T follicular helper cell (primary cell): ENCODE measurements at places on chromosomes 2 and 18.

- no peak for DNase-seq
Measured at GRCh38 chr2:85755122-85756027, 1.6 kb downstream of the ATOH8 start.

GRCh38 chr18:73594749-73595148 is 552.9 kb downstream of the FBXO15 start:
- DNase-seq = no peak

GRCh38 chr2:25844089-25844488 is 34.2 kb downstream of the ASXL2 start:
- no peak for DNase-seq

- no peak for DNase-seq
Measured at GRCh38 chr2:132951008-132951714, 281.2 kb upstream of the LYPD1 start.
